Vagina (tissue), 2 donors: ENCODE measurements at places on chromosomes 3 and 15.

DNA sequence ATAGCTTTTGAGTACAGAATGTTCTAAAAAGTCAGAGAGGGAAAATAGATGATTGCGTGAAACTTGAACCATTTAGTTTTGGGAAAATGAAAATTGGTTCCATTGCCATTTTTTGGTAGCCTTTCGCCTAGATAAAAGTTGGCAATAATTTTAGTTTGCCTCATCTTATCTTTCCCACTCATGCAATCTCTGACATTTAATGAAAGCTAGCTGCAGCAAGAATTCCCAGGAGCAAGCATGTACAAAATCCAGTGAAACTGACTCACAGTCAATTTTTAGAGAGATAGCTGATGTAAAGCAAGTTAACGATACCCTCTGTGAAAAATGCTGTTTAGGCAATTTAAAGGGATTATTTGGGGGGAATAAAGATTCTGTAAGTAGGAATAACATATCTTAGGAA, 797.4 kb downstream of the GRM7 start:
- DNase-seq, result no peak

- no peak for DNase-seq
These were observed 72.5 kb downstream of the SNTN start for GRCh38 chr3:63724987-63725386.

GRCh38 chr15:31292391-31293015, 34.1 kb upstream of the KLF13 start:
- DNase-seq, result peak; percentile 64

GRCh38 chr3:125010393-125010792, 45.4 kb downstream of the HEG1 start:
- DNase-seq, result no peak

GRCh38 chr3:55555873-55556618, 68.9 kb upstream of the WNT5A start:
- no peak for DNase-seq

- DNase-seq, result no peak
These were observed 16.8 kb downstream of the IGDCC4 start for GRCh38 chr15:65405791-65406423.

- DNase-seq, result no peak
These were observed 56.6 kb downstream of the RLBP1 start for GRCh38 chr15:89164712-89165211.

GRCh38 chr3:4077950-4078349, 225.2 kb upstream of the SETMAR start:
- DNase-seq, result no peak

- no peak for DNase-seq
These were observed 44.8 kb downstream of the MESD start for GRCh38 chr15:80944818-80945217.

DNA sequence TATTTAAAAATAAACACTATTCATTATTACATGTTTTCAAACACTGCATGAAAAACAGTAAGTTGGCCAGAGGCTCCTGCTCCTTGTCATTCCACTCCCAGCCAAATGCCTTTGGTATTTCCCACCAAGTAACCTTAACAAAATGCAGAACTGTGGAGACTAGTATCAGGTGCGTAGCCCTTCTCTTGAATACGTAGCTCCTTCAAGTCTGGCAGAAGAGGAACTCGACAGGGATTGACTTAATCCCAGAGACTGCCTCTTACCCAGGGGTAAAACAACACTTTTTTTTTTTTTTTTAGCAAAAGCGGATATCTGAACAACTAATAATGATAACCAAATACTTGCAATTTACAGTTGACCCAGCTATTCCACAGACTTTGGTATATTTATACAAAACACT, 738 bp downstream of the COMMD2 start:
- DNase-seq, result no peak
